ENCODE measurements at places on chromosomes 2 and 18.

- no peak for DNase-seq
Measured at GRCh38 chr2:23651187-23652080, 266.5 kb downstream of the KLHL29 start.

GRCh38 chr2:166410828-166411472 lies 35.2 kb upstream of the SCN9A start:
- DNase-seq: no peak

- DNase-seq: no peak
Measured at GRCh38 chr2:235234736-235235135, 259.1 kb upstream of the AGAP1 start.

DNA sequence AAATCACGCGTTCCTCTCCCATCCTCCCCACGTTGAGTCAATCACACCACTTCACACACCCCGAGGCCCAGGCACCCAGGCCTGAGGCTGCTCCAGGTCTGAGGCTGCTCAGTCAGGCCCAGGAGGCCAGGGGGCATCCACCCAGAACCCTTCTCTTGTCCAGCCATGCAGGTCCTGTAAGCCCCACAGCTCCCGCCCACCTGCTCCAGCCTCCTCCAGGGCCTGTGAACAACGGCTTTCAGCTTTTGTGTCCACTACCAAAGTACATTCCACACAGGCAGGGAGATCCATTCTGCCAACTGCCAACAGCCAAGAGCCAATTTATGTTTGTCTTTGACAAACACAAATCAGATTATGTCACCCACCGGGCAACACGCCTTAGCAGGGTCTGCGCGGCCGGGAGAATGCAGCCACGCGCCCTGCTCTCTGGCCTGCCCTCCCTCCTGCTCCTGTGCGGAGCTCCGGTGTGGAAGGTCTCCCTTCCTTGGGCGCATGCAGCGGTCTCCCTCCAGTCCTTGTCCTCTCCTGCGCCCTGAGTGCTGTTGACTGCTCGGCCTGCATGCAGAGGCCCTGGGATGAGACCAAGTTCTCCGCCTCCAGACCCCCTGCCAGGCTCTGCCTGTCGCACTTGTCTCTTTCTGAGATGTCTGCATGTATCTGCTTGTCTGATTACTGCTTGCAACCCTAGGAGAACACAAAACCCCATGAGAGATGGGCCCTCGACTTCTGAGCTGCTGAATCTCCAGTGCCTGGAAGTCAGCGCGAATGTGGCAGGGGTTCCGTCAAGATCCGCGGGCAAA lies 146.6 kb downstream of the ZNF516 start:
- DNase-seq: no peak

DNA sequence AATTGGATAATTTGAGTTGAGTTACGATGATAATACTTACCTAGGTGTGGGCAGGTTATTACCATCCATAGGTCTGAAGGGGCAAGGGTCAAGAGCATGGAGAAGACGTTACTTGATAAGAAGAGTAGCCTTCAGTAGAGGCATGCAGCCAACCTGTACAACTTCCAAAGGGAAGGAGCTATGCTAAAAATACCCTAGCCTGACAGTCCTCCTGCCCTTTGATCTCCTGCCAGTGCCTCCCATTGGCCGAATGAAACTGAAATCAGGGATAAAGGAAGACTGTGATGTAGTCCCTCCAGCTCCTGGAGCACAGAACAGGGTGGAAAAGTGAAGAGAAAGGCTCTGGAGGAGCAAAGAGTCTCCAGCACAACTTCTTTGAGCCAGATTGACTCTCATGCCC lies 487.4 kb downstream of the ADCYAP1 start:
- no peak for DNase-seq

GRCh38 chr18:76568731-76569130 lies 73.7 kb upstream of the ZNF516 start:
- DNase-seq: no peak

DNA sequence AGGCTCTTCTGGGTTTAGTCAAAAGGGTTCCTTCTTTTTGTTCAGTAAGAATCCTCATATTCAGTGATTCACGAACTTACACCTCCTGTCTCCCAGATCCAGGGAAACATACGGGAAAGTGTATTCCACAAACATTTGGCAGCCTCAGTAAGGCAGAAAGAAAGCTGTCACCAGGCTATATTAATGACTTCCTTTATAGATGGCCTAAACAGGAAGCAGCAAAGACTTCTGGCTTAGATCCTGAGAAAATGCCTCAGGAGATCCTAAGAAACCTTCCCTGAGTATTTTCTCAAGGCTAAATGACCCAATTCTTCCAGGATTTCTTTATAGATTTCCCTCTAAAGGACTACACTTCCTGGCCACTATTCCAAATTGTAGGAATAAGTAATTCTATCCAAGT lies 1995.5 kb upstream of the CELF4 start:
- no peak for DNase-seq

DNA sequence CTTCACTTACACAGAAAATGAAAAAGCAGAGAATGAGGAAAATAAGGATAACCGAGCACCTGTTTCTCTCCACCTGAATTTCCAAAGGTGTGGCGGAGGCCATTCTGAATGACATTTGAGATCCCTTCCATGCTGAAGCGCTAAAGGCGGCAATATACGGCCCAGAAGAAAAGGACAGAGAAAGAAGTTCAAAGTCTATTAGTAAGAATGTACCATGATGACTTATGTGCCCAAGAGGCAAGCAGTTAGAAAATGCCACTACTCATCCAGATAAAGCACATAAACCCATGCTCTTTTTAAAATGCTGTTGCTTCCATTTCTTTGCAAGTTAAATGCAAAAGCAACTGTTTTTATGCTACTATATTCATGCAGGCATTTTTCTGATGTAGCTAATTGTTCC lies 37.2 kb downstream of the FEZ2 start:
- DNase-seq: no peak

DNA sequence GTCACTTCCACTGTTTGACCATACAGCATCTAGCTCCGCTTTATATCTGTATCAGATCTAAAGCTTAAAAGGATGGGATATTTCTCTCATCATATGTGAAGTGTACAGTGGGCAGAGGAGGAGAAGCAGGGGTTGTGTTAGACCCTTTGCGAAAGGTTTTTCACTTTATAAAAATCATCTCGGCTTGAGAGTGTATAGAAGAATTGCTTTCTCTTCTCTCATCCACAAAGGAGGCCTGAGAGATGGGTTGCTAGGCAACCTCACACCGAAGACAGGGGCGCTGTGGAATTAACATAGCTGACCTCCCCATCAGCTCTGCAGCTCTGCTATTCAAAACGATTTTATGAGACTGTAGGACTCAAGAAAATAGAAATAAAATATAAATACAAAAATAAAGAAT lies 70.2 kb upstream of the GALNT3 start:
- no peak for DNase-seq

All from stimulated activated CD4-positive, alpha-beta T cell treated with anti-CD3 and anti-CD28 coated beads, Interleukin-4, amount 100 ng/mL, for 4 hours (primary cell).